Muscle of arm (tissue), 14 donors: ENCODE measurements at places on chromosomes 16 and 17. TPM values are rescaled to one million over a fixed set of nuclear protein-coding genes. Genes with fewer than 3 reads are reported as not detected.

DNA sequence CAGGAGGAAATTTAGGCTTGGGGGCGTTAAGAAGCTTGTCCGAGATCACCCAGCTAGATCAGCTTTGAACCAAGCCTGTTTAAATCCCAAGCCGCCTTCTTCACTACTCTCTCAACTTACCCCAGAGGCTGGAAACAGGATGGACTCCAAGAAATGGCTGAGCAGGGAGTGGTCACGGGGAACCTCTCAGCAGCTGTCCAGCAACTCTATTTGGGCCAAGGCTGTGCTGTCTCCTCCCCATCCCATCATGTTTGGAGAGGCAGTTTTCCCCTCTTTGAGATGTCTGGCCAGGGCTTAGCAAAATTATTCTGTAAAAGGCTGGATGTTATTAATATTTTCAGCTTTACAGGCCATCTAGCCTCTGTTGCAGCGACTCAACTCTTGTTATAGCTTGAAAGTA, 305.7 kb downstream of the RBFOX1 start:
- peak; percentile 43 for DNase-seq

DNA sequence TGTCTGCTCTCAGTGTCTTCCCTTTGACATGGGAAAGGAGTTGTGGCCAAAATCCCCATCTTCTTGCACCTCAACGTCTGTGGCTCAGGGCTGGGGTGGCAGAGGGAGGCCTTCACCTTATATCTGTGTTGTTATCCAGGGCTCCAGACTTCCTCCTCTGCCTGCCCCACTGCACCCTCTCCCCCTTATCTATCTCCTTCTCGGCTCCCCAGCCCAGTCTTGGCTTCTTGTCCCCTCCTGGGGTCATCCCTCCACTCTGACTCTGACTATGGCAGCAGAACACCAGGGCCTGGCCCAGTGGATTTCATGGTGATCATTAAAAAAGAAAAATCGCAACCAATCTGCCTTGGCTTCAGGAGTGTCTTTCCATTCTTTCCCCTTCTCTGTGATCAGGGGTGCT, 918 bp upstream of the MRM1 start:
- no peak for DNase-seq

DNA sequence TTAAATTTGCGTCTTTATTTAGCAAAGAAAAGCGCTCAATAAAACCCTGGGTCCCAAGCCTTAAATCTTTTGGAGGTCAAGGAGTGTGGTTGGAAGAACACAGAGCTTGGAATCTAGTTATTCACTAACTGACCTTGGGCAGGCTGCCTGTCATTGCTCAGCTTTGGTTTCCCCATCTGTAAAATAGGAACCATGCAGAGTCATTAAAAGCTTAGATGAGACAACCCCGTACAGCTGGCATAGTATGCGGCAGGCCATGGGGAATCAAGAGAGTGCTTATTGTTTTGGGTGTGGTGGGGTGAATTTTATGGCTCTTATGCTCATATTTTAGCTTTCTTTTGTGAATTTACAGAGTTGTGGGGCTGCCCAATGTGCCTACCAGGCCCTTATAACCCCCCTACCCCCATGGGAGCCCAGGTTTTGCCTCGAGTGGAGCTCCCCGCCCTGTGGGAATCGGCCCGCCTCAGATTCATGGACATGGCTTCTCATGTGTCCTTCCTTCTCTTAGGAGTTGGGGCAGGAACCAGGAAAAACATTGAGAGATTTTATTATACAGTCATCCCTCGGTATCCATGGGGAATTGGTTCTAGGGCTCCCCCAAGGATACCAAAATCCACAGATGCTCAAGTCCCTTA, 113.5 kb downstream of the CLEC16A start:
- no peak for DNase-seq

HBQ1 gene
- 0.63 TPM for polyA plus RNA-seq

HID1 gene
- polyA plus RNA-seq, result 7.1 TPM

ASPA gene
- 5.2 TPM for polyA plus RNA-seq

PAQR4 gene
- 6.6 TPM for polyA plus RNA-seq

TUBG2 gene
- polyA plus RNA-seq, result 11.4 TPM

PHB1 gene
- polyA plus RNA-seq, result not detected
